Foreskin melanocyte (primary cell): ENCODE measurements at places on chromosomes 5 and 9.

DNA sequence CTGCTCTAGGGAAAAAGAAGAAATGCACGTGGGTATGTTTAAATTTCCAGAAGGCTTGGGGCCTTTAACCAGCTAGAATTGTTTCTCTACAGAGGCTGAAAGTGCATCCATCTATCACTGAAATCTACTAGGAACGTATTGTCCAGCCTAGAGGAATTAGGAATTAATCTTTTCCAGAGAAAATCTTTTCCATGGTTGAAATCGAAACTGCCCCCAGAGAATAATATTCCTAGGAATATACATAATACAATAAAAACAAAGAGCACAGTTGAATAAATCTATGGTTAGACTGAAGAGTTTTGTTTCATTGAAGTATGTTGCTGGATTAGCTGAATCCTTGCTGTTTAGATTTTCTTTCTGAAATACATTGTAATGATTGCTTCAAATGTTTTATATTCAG is 378.5 kb downstream of the PLK2 start:
- DNase-seq = no peak

DNA sequence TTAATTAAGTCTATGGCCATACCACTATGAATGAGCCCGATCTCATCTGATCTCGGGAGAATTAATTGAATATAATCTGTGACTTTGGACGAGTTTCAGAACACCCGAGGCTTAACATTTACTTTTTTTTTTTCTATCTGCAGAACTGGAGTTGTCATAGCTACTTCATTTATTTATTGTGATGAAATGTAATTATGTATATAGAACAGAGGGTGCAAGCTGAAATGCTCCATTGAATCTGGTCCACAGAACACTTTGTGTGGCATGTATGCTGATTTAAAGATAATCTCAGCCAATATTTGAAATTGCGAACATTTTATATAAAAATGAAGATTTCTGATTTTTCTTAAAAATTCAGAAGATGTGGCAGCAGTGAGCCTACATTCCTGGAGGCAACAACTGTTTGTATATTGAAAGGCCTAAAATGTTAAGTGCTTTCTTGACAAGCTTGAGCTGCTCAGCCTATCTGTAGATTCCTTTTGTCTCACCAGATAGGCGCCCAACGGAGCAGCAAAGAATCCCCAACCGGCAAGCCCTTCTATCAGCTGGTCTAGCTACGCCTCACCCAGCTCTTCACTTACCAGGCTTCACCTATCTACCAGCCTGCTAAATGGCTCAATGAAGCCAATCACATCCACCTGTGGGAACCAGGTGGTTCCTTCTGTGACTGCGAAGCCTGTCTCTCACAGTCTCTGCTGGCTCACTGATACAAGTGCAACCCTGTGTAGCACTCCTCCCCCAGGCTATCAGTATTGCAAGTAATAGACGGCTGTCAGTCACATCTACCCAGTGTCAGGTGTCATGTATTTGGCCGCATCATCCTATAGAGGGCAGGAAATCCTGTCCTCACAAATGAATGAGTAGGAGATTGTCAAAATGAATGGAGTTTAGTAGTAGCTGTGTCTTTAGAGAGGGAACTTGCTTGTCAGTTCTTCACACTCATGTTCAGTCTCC is 170.6 kb upstream of the MRPS30 start:
- no peak for DNase-seq

GRCh38 chr9:72813544-72813943 is 139.3 kb downstream of the ALDH1A1 start:
- no peak for DNase-seq

GRCh38 chr5:9930156-9930555 is 300.0 kb upstream of the TAS2R1 start:
- DNase-seq = no peak

GRCh38 chr5:29208024-29208423 is 1985.5 kb upstream of the CDH6 start:
- no peak for DNase-seq

DNA sequence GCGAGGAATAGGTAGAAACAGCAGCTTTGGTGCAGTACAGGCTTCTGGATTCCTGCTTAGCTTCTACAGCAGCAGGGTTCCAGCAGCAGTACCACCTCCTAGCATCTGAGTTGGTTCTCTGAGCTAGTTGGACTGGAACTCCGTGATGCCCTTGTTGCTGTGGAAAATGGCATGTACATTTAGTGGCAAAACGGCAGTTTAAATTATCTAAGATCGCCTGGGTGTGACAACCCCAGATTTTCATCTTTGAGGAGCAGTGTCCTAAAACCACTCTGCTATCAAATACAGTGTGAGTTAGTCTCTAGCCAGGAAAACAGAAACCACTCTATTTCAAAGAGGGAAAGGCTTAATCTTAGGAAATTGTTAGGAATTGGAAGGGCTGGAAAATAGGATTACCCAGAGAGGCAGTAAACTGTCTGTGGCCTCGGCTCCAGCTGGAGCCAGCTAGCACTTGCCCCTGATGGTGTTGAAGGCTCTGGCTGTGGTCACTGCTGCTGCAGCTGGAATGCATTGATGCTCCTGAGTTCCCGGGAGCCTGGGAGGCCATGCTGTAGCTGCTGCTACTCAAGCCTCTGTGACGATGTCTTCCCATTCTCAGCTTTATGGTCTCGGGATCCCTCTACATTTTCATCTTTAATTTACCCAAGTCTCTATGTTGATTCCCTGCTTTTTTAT is 29.4 kb downstream of the RAD23B start:
- no peak for DNase-seq

GRCh38 chr5:103410172-103410571 is 151.6 kb downstream of the MACIR start:
- no peak for DNase-seq

GRCh38 chr5:161889971-161890370 is 42.1 kb downstream of the GABRA1 start:
- DNase-seq = no peak

- no peak for DNase-seq
These were observed 212.2 kb downstream of the FSTL4 start for GRCh38 chr5:133400120-133400519.

GRCh38 chr5:24368115-24368514 is 276.7 kb downstream of the CDH10 start:
- DNase-seq = no peak

DNA sequence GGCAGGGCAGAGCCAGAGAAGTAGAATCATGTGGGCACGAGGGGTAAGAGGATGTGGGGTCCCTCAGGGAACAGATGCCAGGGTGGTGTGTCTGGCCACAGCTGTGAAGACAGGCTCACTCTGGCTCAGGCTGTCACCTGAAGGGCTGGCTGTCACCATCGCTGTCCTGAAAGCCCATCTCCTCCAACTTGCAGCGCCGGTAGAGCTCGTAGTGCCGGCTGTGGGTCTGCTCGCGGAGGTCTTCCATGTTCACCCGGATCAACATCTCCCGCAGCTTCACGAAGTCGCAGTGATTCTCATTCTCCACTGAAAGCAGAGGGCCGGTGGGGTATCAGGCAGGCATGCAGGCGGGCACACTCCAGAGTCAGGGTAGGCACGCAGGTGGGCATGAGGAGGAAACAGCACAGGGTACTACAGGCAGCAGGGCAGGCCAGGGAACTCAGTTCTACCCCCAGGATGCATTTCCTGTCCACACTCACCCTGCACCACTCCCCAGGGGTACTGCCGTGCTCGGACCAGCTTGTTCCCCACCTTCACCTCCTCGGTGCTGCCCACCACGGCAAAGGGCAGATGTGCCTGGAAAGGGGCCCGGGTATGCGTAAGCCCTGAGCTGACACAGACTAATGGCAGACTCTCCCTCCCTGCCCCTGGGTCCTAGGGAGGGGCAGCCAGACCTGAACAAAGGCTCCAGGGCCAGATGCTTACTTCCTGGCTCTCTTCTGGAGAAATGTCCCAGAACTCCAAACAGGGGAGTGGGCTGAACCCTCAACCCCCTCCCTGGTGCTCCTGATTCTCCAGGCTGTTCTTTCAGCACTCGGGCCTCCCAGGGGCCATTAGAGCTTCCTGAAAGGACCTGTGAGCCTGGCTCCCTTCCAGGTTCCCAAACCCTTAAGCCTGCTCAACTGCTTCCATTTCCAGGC is 14.4 kb downstream of the CCNI2 start:
- DNase-seq = no peak

DNA sequence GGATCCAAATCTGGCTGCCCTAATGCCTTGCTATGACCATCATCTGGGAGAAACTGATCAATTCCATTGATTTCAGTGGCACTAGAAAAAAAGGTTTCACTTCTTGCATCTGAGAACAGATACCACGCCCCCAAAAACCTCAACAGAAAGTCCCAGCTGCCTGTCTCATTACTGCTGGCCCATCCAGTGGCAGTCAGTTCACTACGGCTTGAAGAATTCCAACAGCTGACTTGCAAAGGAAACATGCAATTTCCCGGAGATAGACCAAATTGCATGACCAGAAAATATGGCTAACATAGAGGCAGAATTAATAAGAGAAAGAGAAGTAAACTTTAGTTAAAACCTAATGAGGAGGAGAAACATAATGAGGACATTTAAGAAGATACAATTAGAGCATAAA is 48.6 kb downstream of the UGCG start:
- DNase-seq = no peak

DNA sequence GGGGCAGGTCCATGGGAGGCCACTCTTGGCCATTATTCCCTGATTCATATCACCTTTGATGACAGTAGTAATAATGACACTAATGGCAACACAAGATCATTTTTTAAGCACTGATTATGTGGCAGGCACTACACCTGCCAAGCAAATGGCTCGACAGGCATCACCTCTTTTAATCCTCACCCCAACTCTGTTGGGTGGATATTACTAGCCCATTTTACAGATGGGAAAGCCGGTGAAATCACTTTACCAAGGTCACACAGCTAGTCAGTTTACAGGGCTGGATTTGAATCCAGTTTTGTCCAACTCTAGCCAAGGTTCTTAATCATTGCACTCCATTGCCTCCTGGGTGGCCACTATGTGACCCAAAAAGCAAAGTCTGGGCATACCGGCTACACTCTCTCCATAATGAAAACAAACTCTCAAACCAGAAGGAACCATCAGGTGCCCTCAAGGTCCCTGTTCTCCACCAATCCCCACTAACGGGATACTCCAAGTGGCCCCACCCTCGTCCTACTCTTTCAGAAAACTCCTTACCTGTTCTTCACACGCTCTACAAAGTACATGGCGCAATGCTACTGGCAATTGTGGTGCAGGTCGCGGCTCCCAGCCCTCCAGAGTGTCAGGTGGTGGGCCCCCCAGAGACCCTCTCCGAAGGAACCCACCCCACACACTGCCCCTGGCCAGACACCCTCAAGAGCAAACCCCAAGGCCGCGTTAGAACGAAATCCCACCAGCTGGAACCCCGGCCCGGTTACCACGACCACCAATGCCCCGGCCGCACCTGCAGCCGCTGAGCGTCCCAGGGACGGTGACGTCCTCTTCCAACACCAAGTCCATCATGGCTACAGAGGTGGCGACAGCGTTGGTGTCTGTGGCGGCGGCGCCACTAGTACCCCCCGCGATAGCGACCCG is 572 bp downstream of the CDK5RAP2 start:
- DNase-seq = no peak

DNA sequence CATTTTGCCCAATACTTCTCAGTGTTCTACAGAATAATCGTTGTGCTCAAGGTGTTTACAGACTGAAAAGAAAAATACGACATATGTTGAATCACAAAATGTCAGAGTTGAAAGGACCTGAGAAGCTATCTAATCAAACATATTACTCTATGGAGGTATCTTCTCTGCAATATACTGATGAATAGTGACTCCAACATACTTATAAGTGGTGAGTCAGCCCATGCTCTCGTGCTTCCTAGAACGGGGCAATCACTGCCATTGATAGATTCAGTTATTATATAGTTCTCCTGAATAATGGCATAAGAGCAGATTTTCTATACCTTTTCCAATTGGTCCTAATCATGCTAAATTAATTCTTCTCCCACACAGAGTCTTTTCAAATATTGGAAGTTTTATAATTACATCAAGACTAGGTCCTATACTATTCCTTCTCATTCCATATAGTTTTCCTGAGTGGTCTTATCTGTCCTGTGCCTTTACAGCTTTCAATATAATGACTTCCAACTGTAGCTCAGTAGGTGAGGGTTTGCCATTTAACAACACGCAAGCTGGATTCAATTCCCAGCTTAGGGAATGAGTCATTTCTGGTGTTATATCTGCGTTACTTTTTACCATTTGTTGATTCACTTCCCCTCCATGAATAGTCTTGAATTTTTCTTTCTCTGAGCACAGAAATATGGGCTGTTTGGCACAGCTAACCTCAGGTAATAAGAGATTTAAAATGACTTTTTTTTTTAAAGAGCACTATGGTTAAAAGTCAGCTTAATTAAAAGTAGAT is 81.1 kb downstream of the PLK2 start:
- DNase-seq = no peak

DNA sequence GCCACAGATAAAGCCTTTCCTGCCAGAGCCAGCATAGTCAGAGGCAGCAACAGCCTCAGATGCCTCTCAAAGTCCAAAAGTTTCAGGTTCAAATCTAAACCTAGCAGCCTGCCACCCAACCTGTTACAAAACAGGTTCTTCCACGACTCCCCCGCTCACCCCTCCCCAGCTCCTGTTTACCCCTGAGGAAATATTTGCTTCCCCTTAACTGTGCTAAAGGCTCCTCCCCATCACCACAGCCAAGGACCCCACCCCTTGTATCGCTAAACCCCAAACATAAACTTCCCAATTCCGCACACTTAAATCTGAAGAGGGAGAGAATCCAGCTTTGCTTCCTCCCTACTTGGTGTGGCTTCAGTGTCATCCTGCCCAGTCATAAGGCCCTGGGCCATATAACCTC is 15.4 kb upstream of the VDAC1 start:
- DNase-seq = no peak

DNA sequence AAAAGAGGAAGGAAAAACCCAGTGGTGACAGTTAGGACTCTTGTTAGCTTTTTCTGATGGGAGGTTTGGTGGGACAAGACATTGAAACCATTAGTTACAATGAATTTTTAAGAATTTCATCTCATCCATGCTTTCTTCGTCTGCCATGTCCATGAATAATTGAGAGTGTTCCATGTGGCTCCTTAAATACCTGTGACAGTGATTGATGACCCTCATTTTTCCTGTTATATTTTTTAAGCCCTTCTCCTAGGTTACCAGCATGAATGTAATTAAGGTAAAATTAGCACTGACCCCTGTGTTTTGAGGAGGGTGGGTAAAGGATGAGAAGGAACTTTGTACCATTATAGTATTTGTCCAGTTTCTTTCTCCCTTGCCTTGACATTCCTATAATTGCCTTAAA is 23.5 kb upstream of the PHF2 start:
- DNase-seq = no peak

DNA sequence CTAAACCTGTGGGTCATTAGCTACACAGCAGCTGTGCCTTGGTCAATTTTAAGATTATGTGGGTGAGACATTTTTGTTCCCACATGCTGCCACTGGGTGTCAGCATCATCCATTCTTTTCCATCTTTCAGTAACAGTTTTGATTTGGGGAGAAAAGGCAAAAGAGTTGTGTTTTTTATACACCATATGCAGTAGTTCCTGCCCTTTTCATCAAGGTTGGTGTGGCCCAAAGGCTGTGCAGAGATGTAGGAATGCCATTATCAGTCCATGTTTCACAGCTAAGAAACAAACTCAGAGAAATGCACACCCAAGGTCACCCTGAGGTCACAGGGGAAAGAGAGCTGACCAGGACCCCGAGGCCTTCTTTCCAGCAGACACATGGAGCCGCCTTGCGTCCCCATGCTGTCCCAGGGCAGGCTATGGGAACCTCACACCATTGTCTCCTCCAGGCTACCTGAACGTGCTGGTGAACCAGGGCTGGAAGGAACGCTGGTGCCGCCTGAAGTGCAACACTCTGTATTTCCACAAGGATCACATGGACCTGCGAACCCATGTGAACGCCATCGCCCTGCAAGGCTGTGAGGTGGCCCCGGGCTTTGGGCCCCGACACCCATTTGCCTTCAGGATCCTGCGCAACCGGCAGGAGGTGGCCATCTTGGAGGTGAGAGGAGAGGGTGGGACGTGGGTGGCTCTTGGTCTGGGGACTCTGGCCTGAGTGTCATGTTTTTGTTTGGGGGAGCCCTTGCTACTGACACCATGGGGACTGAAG is 27.8 kb upstream of the GRPEL2 start:
- DNase-seq = peak; percentile 55
